Activated gamma-delta T cell (primary cell): ENCODE measurements at places on chromosomes 5 and 9.

DNA sequence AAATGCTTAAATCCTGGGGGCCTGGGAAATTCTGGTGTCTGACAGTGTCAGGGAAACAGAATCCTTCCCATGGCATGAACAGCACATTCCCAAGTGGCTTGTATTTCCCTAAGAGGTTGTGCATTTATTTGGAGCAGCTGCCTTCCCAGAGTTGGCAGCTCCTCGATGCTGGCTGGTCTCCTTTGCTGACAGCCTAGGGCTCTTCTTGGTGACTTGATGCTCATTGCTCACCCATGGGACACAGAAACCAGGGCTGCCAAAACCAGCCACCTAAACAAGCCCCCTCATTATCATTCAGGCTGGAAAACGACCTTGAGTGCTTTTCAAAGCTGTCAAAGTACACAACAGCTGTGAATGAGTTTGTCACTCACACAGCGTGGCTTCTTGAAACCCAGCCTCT lies 24.2 kb downstream of the ENHO start:
- DNase-seq = no peak

DNA sequence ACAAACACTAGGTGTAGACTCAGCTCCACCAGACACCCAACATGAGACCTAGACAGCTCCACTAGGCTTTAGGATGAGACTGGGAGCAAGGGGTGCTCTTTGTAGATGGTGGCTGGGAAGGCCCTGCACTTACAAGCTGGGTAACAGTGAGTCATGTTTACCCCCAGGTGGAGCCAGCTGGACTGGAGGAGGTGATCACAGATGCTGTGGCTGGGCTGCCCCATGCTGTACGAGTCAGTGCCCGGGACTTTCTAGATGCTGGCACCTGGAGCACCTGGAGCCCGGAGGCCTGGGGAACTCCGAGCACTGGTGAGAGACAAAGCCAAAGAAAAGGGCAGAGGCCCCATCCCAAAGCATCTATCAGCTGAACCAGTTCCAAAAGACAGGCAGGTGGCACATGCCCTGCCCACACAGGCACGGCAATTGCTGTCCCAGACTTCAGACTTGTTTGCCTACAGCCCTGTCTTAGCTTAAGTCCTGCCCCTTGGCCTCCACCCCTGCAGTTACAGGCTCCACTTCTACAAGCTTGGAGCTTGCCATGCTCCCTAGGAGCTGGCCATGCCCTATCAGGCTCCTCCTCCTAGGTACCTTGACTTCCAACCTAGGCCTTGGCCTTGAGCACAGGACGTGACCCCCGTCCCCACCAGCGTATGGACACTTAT lies 2.7 kb downstream of the CCL27 start:
- no peak for DNase-seq

- DNase-seq = no peak
Measured at GRCh38 chr9:93154293-93154903, 20.3 kb upstream of the NINJ1 start.

GRCh38 chr9:135287627-135288026 lies 192.0 kb upstream of the PPP1R26 start:
- DNase-seq = no peak

GRCh38 chr9:3809724-3810123 lies 283.9 kb upstream of the RFX3 start:
- no peak for DNase-seq

GRCh38 chr9:122248448-122248865 lies 16.2 kb downstream of the RBM18 start:
- DNase-seq = no peak
